ENCODE measurements at places on chromosomes 4 and X.

GRCh38 chr4:70239884-70240591 lies 2.4 kb upstream of the CSN3 start:
- no peak for DNase-seq

DNA sequence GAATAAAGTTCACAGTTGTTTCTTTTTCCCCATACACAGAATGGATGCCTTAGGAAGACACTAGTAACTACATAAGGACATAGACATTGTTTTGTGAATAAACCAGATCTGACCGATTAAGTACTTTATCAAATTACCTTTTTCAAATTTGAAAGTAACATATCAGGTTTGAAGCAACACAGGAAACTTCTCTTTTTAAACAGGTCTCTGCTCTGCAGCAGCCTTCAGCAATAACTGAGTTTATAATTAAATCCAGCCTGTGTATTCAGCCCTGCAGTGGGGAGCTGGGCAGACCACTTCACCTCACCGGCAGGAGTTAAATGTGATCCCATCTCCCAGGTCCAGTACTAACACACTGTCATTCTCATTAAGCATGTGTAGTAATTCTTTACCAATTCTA lies 68.3 kb upstream of the ATOH1 start:
- DNase-seq = no peak

GRCh38 chr4:189974056-189974455 lies 33.4 kb downstream of the FRG1 start:
- DNase-seq = no peak

GRCh38 chrX:633985-634958 lies 3.7 kb downstream of the SHOX start:
- no peak for DNase-seq

DNA sequence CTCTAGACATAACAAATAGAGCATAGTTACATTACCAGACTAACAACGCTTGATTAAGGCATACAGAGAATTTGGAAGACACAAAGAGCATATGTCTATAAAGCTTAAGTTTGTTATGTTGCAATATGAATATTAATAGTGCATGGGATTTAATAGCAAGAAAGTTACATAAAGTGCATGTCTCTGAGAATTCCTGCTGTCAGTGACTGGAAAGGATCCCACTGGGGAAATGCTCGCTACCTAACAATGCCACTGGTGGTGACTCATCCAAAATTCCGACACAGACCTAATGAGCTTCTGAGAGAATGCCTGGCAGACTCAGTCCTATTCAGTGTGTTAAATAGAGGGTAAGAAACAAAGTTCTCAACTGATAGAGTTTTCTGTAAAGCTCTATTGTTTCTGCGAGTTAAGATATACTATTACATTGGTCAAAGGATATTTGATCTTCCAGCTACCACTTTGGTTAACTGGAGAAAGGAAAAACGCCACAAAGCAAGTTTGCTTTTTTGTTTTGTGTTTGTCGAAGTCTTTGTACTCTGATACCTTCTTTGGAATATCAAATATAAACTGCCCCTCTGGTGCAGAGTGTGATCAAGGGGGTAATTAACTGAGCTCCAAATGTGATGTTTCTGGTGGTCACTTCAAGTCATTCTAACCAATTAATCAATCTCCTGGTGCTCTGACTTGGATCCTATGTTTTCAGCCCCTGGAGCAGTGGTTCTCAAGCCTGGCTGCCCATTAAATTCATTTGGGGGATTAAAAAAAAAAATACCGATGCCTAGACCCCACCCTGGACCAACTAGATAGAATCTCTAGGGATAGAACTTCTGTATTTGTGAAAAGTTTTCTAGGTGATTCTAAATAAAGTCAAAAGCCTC lies 107.9 kb downstream of the PALLD start:
- DNase-seq = no peak

All from stimulated activated CD4-positive, alpha-beta T cell treated with anti-CD3 and anti-CD28 coated beads, Interleukin-1b, Interleukin-23, amount 100 ng/mL, for 48 hours (primary cell).